ENCODE measurements at places on chromosomes 16 and 17. TPM values are rescaled to one million over a fixed set of nuclear protein-coding genes. Genes with fewer than 3 reads are reported as not detected.
A peak's percentile ranks its signal among the peaks of the same experiment; 100 is the strongest.

Gene C16orf89
- total RNA-seq: 214 TPM

Gene TBC1D28
- total RNA-seq: not detected

GRCh38 chr17:27492470-27492869, 36.2 kb downstream of the KSR1 start:
- no peak for DNase-seq

DNA sequence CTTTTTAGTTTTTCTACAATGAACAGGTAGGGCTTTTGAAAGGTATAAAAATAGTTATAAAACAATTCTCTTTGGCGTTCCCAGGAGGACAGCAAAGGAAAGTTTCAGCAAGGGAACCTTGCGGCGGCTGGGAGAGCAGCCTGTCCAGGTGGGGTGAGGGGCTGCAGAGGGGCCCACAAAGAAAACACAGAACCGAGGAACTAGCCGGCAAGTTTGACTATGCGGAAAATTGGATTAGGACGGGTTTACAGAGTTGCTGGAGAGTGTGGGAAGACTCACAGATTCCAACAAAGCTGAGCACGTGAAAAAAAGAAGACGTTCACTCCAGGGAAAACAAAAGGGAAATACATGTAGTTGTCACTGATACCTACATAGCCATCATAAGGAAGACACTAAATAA, 40.2 kb upstream of the METTL16 start:
- no peak for DNase-seq

DNA sequence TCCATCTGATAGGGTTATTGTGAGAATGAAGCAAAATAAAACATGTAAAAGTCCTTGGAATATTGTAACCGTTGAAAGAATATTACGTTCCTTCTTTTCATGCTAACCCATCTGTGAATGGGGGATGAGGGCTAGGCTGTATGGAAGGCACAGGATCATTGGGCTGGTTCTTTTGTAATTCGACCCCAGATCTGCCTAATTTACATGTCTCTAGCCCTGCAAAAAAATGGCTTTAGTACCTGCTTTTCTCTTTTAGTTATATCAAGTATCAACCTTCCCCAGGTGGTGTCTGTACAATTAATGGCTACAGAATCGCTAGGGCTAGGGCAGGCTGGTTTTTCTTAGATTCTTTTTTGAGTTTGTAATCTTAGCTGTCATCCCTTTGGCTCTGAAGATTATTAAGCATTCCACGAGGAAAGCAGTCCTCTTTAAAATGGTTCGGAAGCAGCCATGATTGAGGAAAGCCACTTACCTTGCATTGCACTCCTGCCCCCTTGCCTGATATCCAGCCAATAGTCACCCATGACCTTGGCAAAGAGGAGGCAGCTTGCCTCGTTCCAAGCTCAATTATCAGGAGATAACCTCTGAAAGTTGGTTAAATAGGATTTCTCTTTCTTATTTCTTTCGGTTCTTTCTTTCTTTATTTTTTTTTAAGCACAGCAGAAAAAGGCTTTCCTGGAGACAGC, 153.9 kb upstream of the ZKSCAN2 start:
- DNase-seq: no peak

- DNase-seq: peak; percentile 42
These were observed 62.5 kb downstream of the WDR59 start for GRCh38 chr16:74922150-74923138.

- no peak for DNase-seq
These were observed 51.6 kb downstream of the N4BP1 start for GRCh38 chr16:48558371-48558841.

DNA sequence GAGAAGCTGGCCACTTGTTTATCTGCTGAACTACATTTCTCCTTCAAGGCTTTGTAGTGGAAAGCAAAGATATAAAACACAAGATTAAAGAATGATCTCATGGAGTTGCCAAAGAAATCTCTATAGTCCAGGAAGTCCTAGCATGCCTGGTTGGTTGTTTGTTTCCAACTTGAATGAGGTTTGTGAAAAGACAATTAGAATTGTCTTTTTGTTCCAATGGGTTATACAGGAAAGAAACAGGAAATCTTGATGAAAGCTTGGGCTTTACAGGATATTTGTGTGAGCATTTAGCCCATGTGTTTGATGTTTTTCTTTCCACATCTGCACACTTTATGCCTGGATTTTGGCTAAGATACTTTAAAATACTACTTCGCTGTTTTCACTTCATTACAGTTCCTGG, 273.4 kb downstream of the CEP112 start:
- no peak for DNase-seq

- no peak for DNase-seq
These were observed 11.9 kb upstream of the SLC38A10 start for GRCh38 chr17:81306898-81307510.

Data from upper lobe of left lung (tissue), 6 donors.